ENCODE measurements at places on chromosomes 12 and 14.
A peak's percentile ranks its signal among the peaks of the same experiment; 100 is the strongest.

DNA sequence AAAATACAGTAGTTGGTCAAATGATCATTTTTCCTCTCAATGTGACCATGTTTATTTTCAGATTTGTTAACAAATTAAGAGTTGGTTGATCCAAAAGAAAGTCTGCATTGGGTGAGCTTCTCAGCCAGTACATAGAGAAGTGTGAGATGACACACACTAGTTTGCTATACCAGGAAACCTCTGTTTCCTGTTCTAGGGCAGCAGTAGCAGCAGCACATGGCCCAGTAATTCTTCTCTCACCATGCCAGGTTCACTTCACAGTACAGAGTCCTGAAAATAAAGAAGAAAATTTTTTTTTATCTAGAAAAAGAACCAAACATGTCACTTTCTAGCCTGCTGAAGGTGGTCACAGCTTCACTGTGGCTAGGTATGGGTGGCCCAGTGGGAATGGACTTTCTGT, 250.2 kb upstream of the OR4E1 start:
- no peak for DNase-seq

GRCh38 chr12:52380271-52380694, 5.2 kb downstream of the KRT84 start:
- DNase-seq: no peak

GRCh38 chr12:121762269-121762668, 31.2 kb downstream of the RHOF start:
- no peak for DNase-seq

DNA sequence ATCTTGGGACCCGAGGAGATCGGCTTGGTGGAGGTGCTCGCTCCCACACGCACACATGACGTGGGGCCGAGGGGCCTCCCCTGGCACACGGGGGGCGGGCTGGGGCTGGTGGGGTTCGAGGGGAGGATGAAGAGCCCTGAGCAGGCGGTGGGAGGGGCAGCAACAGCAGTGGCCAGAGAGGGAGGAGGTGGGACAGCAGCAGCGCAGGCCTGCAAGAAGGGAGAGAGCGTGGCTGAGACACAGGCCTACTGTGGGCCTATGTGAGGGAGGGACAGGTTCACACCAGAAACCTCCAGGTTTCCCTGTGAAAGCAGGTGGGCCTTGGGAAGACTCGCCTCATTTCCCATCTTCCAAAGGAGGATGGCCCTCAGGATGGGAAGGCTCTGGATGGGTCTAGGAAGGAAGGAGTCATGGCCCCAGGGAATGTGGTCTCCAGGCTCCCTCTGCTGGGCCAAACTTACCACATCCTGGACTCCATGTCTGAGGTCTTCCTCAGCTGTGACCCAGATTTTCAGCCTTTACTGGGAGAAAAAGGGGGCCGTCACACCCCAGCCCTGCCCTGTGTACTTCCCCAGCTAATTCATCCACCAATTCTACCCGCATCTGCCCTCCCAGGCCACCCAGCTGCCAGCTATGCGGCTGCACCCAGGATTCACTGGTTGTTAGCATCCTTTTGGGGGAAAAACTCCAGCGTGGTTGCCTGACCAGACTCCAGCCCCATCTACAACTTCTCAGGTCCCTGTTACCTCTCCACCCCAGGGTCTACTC, 2.8 kb downstream of the PIANP start:
- DNase-seq: no peak

- DNase-seq: no peak
These were observed 288.4 kb downstream of the FBXL14 start for GRCh38 chr12:1305791-1306500.

GRCh38 chr12:46917821-46918220, 92.0 kb upstream of the SLC38A4 start:
- no peak for DNase-seq

GRCh38 chr12:99068993-99069747, 424.1 kb downstream of the APAF1 start:
- no peak for DNase-seq

DNA sequence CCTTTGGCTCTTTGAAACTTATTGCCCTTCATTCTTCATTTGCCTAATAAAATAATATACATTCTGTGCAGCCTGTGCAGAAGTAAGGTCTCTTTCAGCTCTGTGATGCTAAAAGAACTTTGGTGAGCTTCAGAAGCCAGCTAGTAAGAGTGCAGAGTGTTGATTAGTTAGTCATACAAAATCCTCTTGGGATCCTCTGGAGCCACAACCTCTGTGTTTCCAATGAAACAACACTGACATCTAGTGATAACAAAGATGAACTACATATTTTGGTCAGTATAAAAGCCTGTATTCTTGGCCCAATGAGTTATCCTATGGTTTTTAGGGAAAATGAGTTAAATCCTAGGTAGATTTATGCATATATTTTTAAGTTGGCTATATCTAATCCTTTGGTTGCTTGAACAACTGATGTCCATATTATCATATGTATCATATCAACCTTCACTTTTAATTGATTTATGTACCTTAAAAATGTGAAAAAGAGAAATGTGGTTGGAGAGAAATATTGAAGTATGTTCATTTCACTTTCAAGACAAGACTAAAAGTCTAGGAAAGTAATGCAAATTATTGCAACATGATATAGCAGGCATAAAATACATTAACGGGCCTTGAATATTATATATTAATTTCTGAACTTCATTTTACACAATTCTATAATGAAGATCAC, 158.4 kb downstream of the KLHL28 start:
- peak; percentile 1 for DNase-seq

DNA sequence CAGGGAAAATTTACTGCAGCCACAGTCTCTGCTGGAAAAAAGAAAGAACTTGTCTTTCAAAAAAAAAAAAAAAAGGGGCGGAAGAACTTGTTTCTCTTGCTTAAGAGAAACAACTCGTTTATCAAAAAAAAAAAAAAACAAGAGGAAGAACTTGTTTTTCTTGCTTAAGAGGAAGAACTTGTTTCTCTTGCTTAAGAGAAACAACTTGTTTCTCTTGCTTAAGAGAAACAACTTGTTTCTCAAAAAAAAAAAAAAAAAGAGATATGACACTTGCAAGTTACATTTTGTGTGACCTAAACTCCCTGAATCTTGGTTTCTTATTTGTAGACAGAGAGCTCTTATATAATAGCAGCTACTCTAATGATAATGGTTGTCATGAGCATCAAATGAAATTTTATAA, 44.7 kb upstream of the USP15 start:
- DNase-seq: no peak

- DNase-seq: no peak
These were observed 75.9 kb upstream of the FBRSL1 start for GRCh38 chr12:132413931-132414588.

GRCh38 chr14:76955575-76956315, 72.8 kb downstream of the IRF2BPL start:
- no peak for DNase-seq

DNA sequence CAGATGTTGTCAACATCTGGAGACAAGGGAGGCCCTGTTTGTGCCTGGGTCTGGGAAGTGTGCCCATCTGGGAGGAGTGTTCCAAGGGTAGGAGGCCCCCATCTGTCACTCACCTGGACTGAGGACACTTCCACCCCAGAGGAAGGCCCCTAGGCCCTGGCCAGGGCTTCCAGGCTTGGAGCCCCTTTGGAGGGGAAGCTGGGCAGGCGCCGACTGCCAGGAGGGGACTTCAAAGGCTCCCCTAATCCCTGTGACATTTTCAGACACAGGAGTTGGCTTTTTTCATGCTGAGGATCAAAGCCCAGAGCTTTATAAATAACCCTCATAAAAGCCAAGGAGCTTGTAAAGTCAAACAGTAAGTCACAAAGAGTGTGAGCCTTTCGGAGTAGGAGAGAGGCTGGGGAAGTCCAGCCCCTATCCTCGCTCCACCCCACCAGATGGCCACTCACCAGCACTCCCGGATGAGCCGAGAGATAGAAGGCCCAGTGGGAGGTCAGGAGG, 17.6 kb upstream of the FAM222A start:
- no peak for DNase-seq

- no peak for DNase-seq
These were observed 140.7 kb upstream of the PRICKLE1 start for GRCh38 chr12:42730291-42730690.

DNA sequence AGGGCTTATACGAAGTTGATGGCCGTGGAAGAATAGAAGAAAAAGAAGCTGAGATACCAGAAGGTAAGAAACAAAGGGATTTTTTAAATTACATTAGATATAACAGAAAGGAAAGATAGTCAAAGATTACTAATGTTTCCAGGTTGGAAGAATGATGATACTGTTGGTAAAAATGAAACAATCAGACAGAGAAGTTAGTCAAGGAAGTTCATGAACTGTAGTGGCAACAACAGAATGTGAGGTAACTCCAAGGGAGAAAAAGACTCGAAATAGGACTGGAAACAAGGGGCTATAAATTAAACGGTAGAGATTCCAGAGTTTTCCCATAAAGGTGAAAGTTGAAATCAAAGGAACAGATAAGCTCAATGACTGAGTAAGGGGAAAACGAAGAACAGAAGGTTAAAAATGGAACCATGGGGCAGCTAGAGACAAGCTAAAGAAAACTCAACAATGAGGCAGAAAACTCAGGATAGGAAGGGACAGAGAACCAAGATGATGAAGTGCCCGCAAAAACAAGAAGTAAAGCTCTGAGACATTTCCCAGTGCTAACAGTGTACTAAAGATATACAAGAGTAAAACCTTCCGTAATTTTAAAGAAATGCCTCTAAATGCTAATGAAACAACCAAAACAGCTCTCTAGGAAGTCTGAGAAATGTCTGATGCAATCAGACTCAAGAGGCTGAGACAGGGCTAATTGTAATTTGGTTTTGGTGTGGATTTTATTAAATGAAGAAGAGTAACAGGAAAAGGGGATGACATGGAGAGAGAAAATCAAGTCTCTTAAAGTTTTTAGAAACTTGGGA, 70.0 kb downstream of the PPP2R5E start:
- no peak for DNase-seq

GRCh38 chr14:73816393-73816816, 35.2 kb upstream of the PTGR2 start:
- DNase-seq: no peak

GRCh38 chr12:4813741-4814140, 93.5 kb downstream of the GALNT8 start:
- DNase-seq: no peak

GRCh38 chr12:80064269-80064668, 35.1 kb upstream of the OTOGL start:
- DNase-seq: no peak

- DNase-seq: no peak
These were observed 3.0 kb downstream of the E2F7 start for GRCh38 chr12:77062396-77062795.

GRCh38 chr12:123931686-123932321, 40.8 kb downstream of the CCDC92 start:
- no peak for DNase-seq

GRCh38 chr14:95597784-95598211, 62.9 kb downstream of the GLRX5 start:
- no peak for DNase-seq

- DNase-seq: no peak
These were observed 14.0 kb downstream of the GIT2 start for GRCh38 chr12:109982210-109982609.

DNA sequence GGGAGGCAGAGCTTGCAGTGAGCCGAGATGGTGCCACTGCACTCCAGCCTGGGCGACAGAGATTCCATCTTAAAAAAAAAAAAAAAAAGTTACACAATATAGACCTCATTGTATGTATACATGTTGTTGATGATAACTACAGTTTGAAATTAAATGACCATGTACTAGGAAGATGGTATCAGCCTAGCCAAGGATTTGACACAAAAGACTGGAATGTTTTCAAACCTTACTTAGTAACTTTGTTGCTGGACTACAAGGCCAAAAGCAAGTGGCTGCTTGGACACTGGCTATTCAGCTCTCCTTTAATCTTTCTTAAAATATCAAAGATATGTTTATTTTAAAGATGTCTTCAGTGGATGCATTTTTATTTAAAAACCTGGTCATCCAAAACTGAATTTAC, 18.9 kb upstream of the NUDT4 start:
- no peak for DNase-seq

DNA sequence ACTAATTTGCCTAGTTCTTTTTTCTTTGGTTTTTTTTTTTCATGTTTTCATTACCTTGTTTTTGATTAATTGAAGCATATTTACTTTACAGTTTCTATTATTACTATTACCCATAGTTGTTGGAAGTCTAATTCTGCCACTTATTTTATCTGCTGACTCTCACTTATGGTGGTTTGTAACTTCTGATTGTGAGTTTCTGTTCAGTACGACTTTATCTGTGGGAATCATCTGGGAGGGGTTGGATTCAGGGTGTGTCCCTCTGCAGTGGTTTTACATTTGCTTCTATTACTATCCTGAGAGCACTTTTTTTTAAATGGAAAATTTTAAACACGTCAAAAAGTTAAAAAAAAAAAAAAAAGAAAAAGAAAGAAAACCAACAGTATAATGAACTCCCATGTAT, 26.4 kb upstream of the SOS2 start:
- no peak for DNase-seq

- no peak for DNase-seq
These were observed 30.4 kb downstream of the RTL1 start for GRCh38 chr14:100873096-100873482.

DNA sequence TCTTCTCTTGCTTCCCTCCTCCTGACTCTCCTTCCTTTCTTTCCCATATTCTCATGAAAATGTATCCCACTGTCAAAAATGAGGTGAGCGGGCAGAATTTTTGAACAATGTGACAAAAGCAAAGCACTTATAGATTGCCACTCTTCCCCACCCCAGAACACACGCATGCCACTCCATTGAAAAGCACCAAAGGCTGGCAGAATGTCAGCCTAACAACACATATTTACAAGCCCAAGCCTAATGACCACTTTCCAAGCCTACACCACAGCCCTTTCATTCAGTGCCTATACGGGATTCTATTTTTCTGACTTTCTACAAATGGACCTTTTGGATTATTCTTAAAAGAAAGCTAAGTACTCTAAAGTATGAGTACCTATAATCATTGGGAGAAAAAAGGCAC, 62.9 kb upstream of the METAP2 start:
- no peak for DNase-seq

DNA sequence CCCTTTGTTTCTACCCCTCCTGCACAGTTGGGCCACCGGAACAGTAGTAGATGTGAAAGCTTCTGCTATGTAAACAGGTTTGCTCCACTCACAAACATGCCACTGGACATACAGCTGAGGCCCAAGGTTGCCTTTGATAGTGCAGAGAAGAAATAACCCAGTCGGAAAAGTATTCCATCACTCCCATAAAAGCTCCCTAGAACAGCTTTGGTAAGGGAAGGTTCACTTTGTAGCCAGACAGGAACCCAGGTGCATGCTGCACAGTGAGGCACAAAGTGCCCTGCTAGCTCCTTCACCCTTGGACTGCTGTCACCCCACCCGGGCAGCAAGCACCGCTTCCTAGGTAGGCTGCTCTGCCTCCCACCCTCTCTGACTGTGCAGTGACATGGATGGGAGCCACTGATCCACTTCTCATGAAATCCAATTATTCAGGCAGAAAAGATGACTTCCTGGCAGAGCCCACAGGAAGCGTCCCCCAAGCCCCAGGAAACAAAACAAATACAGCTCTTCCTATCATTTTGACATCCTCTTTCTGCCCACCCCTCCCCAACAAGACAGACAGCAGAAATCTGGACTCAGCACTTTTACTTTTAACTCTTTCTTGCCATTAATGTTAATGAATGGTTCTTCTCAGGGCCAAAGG, 100.2 kb downstream of the SRGAP1 start:
- DNase-seq: no peak
